ENCODE measurements at places on chromosomes 11 and 22.

DNA sequence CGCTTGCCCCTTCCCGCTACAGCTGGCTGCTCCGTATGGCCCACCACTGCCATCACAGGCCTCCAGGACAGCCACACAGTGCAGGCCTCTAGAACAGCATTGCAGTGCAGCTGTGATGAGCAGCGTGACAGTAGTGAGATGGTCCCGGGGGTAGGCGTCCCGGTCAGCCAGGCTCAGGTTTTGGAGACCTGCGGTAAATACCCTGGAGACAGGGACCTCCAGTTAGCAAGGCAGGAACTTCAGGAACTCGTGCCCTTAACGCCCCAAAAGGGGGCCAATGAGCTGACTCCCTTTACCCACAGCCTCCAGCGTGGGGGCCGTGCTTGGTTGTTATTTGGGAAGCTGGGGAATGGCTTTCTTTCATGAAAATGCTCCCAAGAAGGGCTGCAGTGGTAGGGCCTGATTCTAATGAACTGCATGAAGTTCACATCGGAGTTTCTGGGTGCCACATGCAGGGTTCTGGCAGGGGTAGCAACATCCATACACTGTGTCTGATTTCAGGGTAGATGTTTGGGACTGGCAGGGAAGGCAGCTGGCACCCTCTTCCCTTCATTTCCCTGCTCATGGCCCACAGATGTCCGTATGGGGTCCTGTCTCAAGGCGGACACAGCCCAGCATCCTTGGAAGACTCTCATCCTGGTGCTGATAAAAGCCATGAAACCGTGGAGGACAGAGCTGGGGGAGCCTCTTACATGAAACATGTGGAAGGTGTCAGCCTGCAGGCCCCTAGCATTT, 440.5 kb downstream of the TBC1D22A start:
- no peak for DNase-seq

DNA sequence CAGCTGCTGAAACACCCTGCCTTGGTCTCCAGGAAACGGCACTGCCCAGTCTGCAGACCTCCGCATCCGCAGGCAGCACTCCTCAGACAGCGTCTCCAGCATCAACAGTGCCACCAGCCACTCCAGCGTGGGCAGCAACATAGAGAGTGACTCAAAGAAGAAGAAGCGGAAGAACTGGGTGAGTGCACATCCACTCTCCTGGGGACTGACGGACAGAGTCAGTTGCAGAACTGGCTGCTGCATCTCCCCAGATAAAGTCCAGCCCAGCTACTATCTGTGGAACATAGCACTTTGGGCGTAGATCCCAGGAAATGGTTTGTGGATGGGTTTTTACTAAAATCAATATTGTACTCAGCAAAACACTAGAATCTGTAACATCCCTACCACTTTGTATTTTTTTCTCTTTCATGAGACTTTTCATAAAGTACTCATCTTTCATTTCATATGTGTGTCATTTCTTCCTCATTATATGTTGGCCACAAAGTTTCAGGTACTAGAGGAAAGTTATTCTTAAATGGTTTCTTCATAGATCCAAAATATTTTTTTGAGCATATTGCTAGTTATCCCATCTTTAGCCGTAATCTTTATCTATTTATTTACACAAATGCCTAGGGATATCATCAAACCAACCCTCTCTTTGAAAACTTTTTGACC, 80.1 kb downstream of the DBX1 start:
- DNase-seq = no peak

DNA sequence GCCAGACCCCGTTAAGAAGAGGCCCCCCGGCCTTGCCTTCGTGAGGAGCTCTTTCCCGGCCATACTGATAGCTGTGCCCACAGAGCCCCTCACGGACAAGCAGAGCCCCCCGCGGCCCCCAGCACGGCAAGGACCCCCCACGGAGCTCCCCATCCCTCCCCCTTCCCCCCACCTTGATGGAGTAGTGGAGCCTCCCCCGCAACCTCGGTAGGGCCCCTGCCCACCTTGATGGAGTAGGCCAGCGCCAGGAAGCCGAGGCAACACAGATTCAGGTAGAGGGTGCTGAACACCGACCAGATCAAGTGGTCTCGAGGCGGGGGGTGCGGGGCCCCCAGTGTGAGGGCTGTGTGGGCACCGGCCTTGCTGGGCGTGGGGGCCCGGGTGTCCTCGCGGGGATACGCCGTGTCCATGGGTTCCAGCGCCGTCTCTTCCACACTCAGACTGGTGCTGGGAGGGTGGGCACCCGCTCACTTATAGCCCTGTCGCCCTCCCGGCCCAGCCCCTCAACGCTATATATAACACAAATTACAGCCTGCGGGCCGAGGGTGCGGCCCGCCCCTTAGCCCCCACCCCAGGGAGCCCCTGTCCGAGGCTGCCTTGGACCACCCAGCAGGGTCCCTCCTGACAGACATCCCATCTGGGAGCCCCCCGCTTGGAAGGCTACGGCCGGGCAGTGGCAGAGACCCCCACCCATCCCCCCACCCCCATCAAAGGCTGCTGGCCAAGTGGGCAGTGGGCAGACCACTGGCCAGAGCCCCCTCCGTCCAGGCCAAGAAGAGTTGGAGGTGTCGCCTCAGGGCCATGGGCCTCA, at the start of gene IFITM5:
TSS of gene IFITM5 (minus strand) at position 446 of the 811 bp plus-strand sequence. CDS start at position 410, 36 bp downstream.
- no peak for DNase-seq

GRCh38 chr22:20141186-20142077, 9.4 kb downstream of the CCDC188 start:
- no peak for DNase-seq

DNA sequence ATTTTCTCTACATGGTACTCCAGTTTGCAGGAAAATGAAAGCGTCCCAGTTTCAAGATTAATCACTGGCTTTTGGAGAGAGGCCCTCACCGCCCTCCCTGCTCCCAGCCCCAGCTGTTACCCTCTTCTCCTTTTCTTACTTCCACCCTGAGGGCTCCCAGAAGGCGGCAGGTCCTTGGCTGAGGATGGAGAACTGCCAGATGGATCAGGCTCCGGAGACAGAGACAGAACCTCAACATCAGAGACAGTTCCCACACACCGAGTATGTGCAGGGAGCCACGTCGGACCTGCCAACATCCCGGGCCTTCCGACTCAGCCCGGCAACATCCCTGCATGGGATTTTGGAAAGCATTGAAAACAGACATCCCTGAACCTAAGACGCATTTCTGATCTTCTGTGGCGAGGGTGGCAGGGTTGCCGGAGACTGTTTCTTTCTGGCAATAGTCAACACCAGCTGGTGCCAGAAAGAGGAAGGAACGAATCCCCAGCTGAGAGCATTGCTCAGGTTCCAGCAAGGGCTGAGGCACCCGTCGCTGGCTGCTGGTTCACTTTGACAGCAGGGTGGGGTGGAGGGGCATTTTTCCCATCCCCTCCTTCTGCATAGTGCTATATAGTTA, 467.1 kb downstream of the MIAT start:
- DNase-seq = no peak

- no peak for DNase-seq
Observed at GRCh38 chr11:79066456-79067351, 374.1 kb downstream of the TENM4 start.

- DNase-seq = peak; percentile 77
Observed at GRCh38 chr22:36435516-36436415, 45.7 kb downstream of the TXN2 start.

- DNase-seq = no peak
Observed at GRCh38 chr22:20022978-20023613, 2.2 kb downstream of the TANGO2 start.

- DNase-seq = no peak
Observed at GRCh38 chr11:44271286-44271685, 38.7 kb downstream of the ALX4 start.

GRCh38 chr22:38032681-38033521, 24.3 kb upstream of the PICK1 start:
- DNase-seq = no peak

GRCh38 chr11:89521294-89521693, 30.1 kb upstream of the NOX4 start:
- DNase-seq = no peak

- no peak for DNase-seq
Observed at GRCh38 chr22:19136915-19137314, 5.8 kb downstream of the TSSK2 start.

DNA sequence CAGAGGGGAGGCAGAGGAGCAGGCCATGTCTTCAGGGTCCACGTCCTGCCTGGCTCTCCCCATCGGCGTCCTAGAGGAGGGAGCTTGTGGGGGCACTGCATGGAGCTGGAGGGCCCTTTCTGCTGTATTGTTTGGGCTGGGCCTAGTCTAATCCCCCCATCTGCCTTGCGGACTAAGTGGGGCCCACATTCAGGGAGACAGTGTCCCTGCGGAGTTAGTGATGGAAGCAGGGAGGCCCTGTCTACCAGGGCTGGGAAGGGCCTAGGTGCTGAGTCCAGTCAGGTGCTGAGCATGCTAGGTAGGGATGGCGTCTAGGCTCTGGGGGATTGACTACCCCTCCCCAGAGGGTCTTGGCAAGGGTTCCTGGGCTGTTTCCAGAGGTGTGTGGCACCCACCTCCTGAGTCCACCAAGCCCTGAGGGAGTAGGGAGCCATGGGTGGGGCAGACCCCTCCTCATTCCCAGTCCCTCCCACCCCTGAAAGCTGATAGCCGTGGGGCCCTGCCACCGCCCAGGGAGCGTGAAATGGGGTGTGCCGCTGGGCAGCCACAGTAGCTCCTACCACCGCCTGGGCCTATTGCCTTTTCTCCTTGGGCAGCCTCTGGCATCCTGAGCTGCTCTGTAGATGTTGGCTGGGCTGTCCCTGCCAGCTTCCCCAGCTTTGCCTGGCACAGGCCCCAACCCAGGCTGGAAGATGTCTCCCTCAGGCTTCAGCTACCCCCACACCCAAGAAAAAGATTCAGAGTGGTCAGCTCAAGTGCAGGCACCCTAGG, 1.9 kb upstream of the POLD4 start:
- DNase-seq = no peak

- no peak for DNase-seq
Observed at GRCh38 chr11:57438345-57439285, 11.7 kb upstream of the SLC43A3 start.

- DNase-seq = no peak
Observed at GRCh38 chr11:27088353-27088752, 47.7 kb downstream of the BBOX1 start.

DNA sequence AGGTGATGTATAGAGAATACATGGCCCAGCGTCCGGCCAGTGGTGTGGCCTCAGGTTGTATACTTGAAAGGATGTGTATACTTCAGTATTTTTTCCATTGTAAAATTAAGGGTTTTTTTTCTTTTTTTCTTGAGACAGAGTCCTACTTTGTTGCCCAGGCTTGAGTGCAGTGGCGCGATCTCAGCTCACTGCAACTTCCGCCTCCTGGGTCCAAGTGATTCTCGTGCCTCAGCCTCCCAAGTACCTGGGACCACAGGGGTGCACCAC, 15.8 kb downstream of the ZBTB16 start:
- no peak for DNase-seq

- no peak for DNase-seq
Observed at GRCh38 chr11:108965306-108966001, 300.6 kb downstream of the DDX10 start.

DNA sequence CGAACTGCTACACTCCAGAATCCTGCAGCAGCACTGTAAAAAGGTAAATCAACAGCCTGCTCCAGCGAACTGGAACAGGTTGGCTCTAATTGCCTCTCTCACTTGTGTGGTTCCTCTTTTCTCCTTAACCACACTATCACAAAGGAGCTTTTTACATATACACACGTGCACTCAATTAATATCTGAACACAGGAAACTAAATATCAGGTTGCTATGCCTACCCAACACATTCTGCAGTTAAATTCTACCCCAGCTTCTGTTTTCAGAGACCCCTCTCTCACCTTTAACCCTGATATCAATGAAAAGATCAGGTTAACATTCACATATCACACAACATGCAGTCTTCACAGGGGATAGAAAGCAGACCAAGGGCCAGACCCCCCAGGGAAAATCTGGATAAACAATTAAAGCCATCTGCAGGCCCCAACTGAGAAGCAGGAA, 11.0 kb downstream of the RBFOX2 start:
- no peak for DNase-seq

DNA sequence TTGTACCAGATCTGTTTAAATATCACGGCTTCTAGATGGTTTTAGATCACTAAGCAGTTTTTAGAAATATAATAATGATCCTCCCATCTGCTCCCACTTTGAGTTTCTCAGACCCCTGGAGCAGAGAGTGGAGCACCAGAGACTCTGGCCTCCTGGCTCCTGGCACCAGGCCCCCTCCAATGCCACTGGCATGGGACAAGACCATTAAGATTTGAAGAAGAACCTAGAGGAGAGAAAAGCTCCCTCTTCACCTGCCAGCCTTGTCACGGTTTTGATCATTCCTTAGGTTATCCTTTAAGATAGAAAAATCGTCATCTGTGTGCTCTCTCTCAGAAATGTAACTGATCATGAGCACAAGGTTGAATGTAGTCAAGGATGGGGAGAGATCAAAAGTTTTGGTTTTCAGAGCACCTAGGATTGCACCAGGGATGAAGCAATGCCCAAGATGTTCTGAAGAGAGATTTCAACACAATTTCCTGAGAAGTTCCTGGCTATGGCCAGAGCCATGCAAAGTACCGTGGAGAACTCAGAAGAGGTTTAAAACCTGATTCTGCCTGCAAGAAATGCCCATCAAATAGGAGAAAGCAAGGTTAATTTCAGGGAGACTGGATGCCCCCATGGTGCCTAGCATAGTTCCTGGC, 22.2 kb downstream of the IL10RA start:
- no peak for DNase-seq

GRCh38 chr11:36349351-36350136, 53.5 kb downstream of the PRR5L start:
- DNase-seq = no peak

DNA sequence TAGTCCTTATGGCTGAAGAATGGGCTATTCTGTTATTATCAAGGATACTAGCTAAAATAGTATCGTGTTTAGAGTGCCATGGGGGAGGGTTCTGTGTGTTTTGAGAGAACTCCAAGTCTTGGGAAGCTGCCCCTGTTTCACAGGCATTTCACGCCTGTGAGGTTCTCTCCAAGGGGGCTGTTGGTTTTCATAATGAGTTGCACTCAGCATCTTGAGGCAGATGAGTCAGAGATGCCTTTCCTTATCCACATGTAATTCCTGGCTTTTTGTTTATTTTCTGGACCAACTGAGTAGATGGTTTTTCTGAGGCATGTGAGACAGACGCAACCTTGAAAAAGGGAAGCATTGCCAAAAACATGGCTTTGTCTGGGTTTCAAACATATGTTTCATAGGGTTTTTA, 203.7 kb downstream of the ARHGAP42 start:
- DNase-seq = no peak

- DNase-seq = peak; percentile 51
Observed at GRCh38 chr22:30605449-30606110, 1.4 kb upstream of the TCN2 start.

DNA sequence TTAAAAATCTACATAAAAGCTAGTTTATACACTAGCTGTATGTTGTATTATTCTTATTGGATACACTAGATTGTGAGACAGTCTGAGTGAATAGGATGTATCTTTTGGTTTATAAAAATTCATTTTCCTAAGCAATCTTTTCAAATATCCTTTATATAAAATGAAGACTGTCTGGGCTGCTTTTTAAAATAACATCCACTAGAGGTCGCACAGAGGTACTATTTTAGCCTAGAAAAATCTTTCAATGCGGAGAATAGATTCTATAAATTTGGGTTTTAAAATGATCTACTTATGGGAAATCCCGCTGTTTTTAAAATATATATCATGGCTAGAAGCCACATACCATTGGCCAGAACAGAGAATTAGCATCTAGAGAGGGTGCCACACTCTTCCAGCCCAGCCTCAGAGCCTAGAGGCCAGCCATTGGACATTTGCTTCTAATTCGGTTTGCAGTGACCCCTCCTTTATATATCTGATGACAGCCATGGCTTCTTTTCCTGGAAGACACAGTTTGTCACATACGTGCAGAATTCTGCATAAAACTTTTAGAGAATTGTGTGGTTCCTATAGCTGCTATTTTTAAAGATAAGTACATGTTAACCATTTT, 7.3 kb downstream of the C11orf97 start:
- no peak for DNase-seq

- DNase-seq = no peak
Observed at GRCh38 chr11:38990139-38990538, 2392.1 kb upstream of the RAG2 start.
